ENCODE measurements at places on chromosomes 2 and 18.

GRCh38 chr2:63218800-63219526 lies 168.3 kb downstream of the OTX1 start:
- peak; percentile 55 for DNase-seq

DNA sequence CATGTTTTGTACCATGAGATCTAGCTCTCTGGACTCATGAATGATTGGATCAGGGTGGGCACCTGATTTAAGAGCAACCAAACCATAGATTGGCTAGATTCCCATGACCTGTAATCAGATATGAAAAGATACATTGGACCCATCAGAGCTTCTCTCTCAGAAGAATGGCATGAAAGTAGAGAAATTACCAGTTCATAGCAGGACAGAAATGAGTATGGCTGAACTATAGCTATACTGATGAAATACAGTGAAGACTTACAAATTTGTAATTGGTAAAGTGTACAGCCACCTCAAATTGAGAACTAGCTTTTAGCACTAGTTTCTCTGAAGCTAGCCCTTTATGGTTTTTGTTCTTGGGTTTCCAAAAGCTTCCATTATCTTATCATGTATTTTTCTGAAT lies 19.0 kb upstream of the EML4 start:
- DNase-seq = no peak

DNA sequence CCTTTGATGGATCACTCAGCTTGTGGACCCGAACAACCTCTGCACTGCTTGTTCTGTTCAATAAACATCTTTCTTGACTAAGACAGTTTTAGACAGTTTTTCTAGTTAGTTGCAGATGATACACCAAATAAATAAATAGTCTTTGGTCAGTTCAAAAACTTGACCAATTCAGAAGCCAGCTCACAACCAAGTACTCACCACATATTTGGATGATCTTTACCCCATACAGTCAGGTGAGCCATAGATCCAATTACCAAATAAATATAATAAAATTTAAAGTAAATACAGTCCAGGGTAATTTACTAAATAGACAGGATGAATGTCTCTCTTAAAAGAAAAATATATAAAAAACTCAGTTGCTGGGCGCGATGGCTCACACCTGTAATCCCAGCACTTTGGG lies 18.2 kb downstream of the SCN3A start:
- no peak for DNase-seq

DNA sequence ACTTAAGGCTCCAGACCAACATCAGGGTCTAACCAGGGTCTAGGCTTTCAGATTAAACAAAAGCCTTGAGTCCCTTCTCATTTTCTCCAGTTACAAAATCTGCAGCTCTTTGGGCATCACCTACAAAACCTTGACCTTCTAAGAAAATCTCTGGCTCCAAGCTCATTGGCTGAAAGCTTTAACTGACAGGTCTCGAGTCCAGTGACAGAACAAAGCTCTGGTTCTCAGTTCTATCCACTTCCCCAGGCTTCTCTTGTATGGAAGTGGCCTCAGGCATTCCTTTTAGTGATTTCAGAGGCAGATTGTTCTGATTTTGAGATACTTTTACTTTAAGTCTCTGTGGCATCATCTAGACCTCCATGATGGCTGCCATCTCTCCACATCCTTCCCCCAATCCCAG lies 11.3 kb downstream of the SIX2 start:
- no peak for DNase-seq

All from foreskin keratinocyte (primary cell).